ENCODE measurements at places on chromosomes 4 and X.

- ATAC-seq: no peak
These were observed 21.2 kb upstream of the GPC3 start for GRCh38 chrX:134006484-134007161.

- peak; percentile 43 for ATAC-seq
These were observed 28.8 kb upstream of the SOWAHD start for GRCh38 chrX:119729408-119730201.

- peak; percentile 81 for ATAC-seq
These were observed 1.1 kb upstream of the TLR3 start for GRCh38 chr4:186067757-186068385.

DNA sequence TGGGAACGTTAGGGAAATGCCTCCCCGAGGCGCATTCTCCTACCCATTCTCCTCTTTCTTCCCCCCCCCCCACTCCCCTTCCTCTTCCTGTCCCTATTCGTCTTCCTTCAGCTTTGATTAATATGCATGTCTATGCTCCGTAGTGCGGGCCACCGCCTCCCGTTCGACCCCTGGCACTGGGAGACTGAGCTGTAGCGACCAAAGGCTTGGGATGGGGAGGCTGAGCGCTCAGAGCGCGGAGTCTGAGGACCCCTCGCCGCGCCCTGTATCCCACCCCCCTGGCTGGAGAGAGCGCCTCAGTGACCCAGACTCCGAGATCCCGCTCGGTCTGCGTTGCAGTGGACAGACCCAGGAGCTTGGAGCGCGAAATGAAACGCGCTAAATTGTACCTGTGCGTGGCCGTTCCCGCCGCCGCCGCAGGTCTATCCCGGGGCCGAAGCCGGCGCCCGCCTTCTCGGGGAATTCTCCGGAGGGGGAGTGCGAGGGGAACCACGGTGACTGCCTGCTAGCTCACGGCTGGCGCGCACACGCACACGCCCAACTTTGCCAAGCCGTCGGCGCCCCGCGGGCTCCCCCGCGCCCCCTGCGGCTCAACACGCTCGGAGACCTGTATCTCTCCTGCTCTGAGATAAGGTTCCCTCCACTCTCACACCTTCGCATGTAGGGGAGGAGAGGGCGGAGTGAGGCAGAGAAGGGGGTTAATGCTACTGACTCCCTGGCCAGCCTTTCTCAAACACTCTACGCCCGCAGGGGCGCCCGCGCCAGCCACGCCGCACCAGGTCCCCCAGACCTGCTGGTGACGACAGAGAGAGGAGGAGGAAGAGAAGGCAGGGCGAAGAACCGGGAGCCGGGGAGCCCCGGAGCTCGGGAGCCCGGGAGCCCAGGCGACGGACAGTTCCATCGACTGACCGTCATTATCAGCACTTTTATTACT is 1.5 kb upstream of the PTCHD1 start:
- ATAC-seq: peak; percentile 24

DNA sequence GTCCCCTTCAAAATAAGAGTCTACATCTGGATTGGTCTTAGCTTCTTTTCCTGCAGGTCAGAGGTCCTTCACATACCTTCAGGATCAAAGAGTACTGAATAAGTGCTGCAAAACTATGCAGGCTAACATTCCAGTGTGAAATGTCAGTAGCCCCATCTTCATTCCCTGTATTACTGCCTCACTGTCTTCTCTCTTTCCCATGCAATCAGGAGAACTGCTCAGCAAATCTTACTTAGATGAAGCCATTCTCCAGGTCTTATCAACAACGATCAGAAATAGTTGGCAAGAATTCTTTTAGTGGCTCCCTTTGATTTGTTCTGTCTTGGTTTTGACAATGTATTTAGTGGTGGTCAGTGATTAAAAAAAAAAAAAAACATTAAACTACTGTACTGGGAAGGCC is 26.0 kb upstream of the IQCM start:
- no peak for ATAC-seq

- ATAC-seq: no peak
These were observed 70.1 kb downstream of the CENPC start for GRCh38 chr4:67475155-67475554.

DNA sequence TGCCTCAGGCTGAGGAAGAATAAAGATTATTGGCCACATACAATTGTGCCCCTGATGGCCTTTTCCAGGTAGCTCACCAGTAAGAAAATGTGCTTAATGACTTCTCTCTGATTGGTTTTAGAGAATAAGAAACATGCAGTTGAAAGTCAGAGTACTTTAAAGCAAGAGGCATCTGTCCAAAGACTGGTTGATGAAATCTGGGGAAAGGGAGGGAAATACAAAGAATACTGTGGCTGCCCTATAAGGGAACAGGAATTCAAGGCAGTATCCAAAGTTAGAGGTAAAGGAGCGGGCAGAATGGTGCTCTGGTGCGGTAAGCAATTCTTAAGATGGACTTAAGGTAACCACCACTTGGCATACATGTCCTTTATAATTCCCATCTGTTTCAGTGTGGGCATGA is 11.4 kb downstream of the PBDC1 start:
- no peak for ATAC-seq

DNA sequence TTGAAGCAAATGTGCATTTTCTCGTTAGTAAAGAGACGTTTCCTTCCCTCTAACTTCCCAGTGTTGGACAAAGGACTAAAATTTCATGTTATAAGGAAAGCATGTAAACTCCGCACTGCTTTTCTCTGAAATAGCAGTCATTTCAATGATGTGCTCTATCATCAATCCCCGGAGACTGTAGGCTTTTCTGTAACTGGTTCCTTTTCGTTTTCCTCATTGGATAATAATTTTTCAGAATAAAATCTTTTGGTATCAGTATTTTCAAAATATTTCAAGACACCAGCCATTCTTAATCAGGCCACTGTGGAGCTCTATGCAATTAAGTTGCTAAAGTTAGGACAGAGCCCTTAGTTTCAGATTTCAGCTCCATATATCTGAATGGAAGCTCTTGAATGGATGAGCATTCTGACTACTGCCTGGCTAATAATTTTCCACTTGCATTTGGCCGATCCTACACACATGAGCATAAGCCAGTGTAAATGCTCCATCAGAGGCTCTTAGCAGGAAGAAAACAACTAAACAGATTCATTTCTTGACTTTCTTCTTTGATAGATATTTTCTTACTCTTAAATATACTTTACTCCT is 157.7 kb downstream of the CHIC2 start:
- no peak for ATAC-seq

DNA sequence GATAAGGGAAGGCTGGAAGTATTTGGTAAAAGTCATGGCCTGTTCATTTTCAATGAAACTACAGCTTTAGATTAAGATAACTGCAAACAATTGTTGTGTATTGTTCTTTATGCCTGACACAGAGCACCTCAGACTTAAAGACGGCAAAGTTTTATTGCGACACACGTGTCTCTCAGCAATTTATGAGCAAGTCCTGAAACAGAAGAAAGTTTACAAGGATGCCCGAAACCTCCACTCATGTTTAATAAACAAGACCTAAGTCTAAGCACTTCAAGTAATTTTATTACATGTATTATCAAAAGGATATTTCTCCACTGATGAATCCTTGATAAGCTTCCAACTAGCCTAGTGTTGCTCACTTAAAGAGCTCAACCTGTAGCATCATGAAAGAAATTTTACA is 51.0 kb downstream of the DHX15 start:
- no peak for ATAC-seq

- no peak for ATAC-seq
These were observed 107.5 kb upstream of the MAGEC2 start for GRCh38 chrX:142312591-142312990.

DNA sequence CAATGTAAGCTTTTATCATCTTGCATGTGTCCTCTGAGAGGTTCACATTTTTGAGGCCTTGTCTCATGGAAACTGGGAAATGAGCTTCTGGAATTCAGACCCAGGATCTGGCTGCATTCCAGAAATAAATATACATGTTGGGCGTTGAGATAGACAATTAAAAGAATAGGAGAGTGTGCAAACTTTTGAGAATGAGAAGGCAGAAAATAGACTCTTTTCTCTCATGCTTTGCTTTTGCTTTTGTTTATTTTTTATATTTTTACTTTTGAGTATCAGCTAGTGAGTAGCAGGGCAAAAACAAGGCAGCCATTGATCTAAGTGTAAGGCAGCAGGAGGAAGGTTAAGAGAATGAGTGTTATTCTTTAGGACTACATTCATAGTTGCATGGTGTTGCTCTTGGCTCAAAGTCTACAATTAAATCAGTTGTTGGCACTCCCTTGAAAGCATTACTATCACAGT is 12.4 kb downstream of the SHROOM3 start:
- no peak for ATAC-seq

GRCh38 chr4:173018446-173018845 is 150.2 kb upstream of the GALNT7 start:
- no peak for ATAC-seq

GRCh38 chr4:79574741-79575451 is 166.9 kb upstream of the GK2 start:
- ATAC-seq: peak; percentile 42

GRCh38 chrX:22320236-22320873 is 47.6 kb downstream of the CBLL2 start:
- ATAC-seq: no peak

DNA sequence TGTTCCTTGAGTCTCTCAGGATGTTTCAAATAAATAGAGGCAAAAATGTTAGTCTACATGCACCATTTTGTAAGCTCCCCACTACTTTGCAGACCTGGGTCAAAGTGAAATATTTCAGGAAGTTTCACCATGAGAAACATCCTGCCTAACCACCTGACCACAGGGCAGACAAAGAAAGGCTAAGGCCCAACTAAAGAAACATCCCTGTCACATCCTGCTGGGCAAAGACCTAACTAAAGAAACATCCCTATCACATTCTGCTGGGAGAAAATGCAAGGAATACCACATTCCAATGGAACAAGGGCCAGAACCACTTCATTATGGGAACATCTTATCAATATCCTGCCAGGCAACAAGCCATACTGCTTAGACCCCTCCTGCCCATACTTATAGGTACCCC is 1303.4 kb downstream of the TECRL start:
- no peak for ATAC-seq

- no peak for ATAC-seq
These were observed 67.5 kb downstream of the SORBS2 start for GRCh38 chr4:185744488-185744862.

- no peak for ATAC-seq
These were observed 66.3 kb downstream of the CRMP1 start for GRCh38 chr4:5826437-5827107.

DNA sequence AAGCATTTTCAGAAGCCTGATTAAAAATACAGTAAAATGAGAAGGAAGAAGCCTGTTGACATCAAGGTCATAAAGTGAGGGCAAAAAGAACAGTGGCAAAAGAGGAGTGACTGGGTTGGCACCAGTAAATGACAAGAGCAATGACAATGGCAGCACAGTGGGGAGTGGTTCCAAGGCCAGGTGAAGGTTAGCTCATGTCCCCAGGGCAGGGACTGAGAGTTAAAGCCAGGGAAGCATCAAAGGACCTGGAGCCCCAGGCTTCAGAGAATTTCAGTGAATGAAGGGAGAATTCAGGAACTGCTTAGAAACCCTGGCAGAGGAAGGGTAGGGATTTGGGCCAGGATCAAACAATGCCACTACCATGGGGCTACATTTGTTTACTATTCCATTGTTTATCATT is 8.8 kb upstream of the PIGA start:
- no peak for ATAC-seq

DNA sequence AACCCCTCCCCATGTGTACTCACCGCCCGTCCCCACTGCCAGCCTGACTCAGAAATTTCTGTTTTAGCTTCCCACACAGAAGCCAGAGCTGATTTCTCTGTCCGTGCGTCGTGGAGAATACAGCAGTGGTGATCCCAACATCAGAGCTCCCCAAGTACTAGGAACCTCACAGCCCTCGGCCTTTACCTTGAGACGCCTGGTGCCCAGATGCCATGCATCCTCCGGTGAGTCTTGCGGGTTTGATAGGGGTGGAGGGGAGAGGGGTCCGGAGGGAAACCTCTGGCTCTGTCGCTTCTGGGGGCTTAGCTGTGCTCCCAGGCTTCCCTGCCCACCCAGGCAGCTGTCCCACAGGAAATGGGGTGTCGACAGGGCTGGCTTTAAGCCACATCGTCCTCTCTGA is 2.1 kb downstream of the LOC101059915 start:
- ATAC-seq: no peak

DNA sequence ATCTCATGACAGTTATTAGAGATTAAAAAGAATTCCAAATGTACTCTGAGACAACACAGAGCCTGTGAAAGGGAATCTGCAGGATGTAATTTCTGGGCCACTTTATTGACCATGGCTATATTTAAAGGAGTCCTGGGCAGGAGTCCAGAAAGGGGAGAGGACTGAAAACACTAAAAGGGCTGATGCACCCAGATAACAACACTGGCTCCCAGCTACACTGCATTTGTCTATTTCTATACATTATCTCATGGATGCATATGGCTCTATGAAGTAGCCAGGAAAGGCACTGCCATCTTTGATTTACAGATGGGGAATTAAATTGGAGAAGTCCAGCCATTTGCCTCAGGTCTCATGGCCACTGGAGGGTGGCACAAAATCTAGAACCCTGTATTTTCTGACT is 56.0 kb downstream of the MED28 start:
- ATAC-seq: no peak

GRCh38 chr4:14386196-14386595 is 616.1 kb upstream of the CPEB2 start:
- ATAC-seq: no peak

DNA sequence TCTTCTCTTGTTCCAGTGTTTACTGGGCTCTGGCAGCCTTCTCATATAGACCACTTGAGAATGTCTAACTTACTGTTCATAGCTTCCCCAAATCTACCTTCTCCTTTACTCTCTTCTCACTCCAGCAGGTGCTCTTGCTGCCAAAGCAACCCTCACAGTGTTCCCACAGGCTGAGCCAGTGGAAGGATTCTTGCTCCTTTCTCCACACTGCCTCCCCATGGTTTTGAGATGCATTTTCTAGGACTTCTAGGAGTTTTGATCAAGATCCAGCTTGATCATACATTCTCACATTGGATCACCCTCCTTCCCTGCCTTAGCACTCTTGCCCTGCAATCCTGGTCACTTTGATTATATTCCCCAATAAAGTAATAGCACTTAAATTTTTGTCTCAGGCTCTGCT is 230.8 kb downstream of the TMEM47 start:
- no peak for ATAC-seq

GRCh38 chrX:9676306-9676705 is 89.3 kb downstream of the GPR143 start:
- no peak for ATAC-seq

DNA sequence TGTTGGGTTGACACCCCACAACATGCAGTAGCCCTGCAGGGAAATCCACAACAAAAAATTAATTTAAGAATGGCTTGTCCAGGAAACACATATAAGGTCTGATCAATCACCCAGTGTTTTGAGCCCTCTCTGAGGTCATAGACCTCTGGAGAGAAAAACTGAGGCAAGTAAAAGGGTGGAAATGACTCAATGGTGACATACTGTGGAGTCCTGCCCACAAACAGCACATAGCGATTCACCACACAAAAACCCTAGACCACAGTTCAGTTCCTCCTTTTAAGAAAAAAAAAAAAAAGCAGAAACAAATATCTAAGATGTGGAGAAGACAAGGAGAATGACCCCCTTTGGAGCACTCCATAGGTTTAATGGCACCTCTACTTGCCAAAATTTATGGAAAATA is 2691.0 kb downstream of the PCDH7 start:
- no peak for ATAC-seq
